ENCODE measurements at places on chromosomes 3 and 15. TPM values are rescaled to one million over a fixed set of nuclear protein-coding genes. Genes with fewer than 3 reads are reported as not detected.

DNA sequence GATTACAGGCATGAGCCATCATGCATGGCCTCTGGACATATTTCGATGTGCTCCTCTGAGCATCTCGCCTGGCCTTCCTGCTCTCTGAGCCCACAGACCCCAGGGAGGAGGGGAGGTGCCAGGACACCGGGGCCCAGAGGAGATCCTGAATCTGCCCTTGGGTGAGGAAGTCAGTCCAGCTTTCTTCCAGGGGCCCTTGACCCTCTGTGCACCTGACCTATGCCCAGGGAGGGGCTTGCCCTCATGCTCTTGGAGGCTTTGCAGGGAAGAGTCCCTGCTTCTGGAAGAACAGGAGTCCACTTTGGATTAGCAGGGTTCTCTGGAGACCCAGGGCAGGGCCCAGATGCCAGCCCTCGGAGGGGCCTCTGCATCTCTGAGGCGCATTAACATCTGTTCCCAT lies 1.4 kb downstream of the ACSBG1 start:
- no peak for DNase-seq

DNA sequence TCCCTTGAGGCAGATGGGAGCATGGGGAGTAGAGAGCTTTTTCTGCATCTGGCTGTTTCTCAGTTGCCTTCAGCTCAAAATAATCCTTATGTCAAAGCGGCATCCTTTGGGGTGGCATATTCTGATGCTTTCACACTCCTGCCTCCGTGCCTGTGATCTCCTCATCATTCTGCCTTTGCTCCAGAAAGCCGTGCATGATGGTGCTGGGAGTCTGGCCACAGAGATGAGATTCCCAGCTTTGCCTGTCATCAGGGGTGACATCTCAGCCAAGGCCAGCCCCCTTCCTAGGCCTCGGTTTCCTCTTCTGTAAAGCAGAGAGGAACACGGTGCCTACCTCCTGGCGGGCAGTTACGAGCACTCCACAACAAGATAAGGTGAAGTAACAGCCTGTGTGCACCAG lies 96.3 kb upstream of the ALDH1A3 start:
- no peak for DNase-seq

GRCh38 chr3:178586076-178586475 lies 49.8 kb downstream of the KCNMB2 start:
- DNase-seq: no peak

GRCh38 chr3:31884251-31884650 lies 96.8 kb downstream of the OSBPL10 start:
- no peak for DNase-seq

DNA sequence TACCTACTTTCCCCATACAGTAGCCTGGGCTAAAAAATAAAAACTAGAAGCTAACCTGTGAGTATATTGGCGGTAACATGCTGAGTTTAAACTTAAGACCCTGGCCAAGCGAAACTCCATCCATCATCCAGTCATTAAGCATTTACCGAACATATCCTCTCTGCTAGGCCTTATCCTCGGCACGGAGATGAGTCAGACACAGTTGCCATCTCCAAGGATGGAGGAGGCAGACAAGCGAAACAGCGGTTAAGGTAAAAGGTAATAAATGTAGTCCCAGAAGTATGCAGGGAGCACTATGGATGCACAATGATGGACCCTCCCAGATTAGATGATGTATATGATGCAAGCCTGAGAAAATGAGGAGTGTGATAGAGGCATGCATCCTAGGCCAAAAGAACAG lies 143.6 kb downstream of the RYR3 start:
- DNase-seq: no peak

GRCh38 chr3:119628390-119628789 lies 30.7 kb downstream of the PLA1A start:
- peak; percentile 61 for DNase-seq

DNA sequence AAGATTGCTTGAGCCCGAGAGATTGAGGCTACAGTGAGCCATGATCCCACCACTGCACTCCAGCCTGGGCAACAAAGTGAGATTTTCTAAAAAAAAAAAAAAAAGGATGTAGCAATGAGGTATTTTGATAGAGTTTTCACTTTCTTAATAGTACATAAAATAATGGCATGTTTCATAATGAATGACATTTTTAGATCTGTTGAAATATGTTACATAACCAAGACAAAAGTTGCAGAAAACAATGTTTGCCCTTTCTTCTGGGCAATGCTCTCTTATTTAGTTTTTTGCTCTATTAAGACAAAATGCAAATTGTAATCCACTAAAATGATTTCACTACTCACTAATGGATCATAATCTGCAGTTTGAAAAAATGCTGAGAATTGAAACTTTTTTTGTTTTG lies 4.4 kb upstream of the MAPK6 start:
- no peak for DNase-seq

DNA sequence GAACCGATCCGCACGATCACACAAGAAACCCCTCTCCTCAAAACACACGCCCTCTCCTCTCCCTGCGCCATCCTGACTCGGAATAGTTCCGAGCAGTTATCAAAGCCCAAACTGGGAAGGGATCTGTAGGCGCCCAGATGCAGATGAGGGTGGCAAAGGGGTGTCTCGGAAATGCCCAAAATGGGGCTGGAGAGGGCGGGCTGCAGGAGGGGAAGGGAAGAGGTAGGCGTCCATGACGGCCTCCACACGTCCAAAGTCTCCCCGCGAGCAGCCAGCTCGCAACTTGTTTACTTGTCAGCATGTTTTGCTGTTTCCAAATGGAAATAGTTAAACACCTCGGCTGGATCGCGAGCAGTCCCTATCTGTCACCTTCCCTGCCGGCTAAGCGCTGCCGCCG lies 1.5 kb downstream of the NTRK3 start:
- DNase-seq: no peak

DNA sequence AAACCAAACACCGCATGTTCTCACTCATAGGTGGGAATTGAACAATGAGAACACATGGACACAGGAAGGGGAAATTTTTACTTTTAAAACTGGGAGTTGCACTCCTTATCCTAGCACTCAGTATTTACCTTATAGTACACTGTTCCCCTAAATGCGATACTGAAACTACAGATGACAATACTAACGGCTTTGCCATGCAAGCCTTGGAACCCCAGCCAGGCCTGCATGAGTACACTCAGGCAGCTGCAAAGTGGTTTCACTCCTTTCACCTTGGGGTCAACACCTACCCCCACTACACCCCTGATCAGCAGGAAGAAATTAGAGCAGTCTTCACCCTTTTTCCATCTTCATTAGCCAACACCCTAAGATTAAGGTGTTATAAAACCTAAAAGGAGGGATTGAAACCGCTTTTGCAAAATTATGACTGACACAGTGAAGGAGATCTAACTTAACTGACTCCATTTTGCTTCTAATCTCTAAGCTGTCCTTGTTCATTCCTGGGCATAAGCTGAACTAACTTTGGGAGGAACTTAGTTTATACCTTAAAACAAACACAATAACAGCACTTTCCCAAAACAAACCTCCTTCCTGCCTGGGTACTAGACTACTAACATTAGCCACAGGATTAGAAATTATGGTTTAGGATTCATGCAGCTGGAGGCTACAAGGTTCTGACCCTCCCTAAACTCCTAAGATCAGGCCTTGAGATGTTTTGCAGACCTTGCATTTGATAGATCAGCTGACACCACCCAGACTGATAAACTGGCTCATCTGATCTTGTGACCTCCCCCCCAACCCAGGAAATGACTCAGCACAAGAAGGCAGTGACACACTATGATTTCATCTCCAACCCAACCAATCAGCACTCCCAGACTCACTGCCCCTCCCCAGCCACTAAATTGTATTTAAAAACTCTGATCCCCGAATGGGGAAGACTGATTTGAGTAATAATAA lies 452.1 kb upstream of the PPP2R3A start:
- DNase-seq: no peak

GRCh38 chr15:51088585-51088984 lies 6.1 kb downstream of the TNFAIP8L3 start:
- no peak for DNase-seq

DNA sequence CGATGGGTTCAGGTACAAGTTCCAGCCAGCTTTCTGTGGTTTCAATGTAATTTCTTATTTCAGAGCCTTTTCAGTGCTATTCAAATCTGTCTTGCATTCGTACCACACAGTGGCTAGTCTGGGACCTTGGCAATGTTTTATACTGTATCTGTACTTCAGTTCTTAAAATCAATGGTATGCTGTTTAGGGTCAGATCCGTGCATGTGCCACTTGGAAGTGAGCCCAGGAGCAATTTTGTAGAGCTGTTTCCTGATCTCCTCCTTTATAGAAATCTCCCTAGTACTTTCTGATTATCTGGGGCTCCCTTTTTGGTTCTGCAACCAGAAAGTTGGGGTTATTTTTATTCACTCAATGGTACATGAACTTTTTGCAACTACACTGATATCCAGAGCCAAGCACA lies 59.5 kb upstream of the NDUFB4 start:
- DNase-seq: no peak

DNA sequence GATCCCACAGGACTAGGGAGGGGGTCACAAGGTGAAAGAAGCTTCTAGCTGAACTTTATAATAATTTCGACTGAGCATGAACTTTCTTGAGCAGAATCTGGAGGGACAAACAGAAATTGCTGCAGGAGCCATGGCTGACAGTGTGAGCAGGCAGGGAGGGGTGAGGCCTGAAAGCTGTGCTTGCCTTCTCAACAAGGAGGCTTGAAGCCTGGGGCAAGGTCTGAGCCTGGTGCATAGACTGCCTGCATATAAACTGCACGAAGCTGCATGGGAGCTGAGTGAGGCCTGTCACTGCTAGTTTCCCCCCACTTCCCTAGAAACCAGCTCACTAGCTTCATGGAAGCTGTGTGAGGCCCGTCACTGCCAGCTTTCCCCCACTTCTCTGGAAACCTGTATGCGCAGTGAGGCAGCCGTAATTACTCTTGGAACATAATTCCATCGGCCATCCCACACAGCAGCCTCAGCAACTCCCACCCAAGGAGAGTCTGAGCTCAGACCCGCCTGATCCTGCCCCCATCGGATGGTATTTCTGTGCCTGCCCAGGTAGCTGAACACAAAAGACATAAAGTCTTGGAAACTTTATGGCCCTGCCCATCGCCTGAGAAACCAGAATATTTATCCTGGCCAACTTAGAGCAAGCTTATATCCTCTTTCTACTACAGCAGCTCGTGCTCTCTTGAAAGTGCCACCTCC lies 136.5 kb downstream of the PLCH1 start:
- no peak for DNase-seq

DNA sequence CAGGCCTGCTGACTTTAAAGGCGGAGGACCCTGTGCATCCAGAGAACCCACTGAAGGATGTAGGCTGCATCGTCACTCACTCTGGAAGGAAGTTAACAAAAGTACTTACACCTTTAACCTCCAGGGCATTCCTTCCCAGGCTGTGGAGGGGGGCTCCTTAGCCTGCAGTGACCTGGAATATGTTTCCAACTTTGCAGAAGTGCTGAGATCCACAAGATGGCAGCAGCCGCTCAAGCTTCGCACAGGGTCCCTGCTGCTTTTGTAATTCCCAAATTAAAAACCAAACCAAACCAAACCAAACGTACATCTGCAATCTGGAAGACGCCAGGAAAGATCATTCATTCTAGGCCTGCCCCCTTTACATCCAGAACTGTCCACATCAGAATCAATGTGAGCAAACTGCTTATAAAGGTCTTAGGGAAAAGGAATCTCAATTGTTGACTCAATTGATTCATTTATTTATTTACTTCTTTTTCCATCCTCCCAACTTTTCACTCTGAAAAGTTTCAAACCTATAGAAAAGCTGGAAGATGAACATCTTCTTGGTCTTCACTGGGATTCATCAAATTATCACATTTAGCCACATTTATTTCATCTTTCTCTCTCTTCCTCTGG lies 70.5 kb upstream of the KLHL25 start:
- DNase-seq: no peak

- no peak for DNase-seq
Observed at GRCh38 chr3:31294430-31295149, 238.1 kb upstream of the STT3B start.

DNA sequence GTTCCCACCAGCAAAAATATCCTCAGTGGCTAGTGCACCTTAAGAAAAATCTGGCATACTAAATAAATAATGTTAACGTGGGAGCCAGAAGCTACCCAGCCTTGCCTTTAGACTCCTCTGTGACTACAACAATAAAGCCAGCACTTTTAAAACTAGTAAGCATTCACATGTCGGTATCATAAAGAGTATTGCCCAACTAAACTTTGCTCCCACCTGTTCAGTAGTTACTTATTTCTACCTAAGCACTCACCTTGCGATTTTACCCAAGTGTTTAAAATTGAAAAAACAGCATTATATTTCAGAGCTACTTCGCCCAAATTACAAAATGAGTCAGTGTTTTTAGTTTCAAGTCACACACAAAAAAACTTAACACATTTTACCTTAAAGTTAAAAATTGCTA lies 12.8 kb downstream of the ALDH1L1 start:
- no peak for DNase-seq

DNA sequence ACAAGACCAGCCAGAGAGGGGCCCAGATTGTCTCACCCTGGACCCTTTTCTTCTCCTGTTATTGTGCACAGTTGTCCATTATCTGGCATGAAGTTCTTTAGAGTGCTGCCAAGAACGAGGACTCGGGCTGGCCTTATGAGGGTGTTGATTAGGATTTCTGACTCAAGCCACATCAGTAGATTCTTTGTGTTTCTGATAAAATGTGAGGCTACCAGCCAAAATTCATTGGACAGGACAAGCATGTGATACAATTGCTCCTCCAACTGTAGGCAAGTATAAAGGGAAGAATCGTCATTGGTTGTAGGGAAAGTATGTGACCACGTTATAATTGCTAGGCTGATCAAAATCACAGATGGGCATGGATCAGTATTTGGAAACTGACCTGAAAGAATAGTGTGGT lies 99.2 kb upstream of the TMC3 start:
- DNase-seq: no peak

- DNase-seq: no peak
Observed at GRCh38 chr15:73704869-73705645, 20.9 kb downstream of the CD276 start.

GRCh38 chr3:157282261-157283191 lies 122.6 kb upstream of the CCNL1 start:
- DNase-seq: no peak

GRCh38 chr15:73905225-73905827 lies 20.9 kb upstream of the LOXL1 start:
- no peak for DNase-seq

- no peak for DNase-seq
Observed at GRCh38 chr3:189995129-189995528, 125.6 kb downstream of the P3H2 start.

GRCh38 chr3:54374214-54374852 lies 252.0 kb downstream of the CACNA2D3 start:
- DNase-seq: no peak

GRCh38 chr15:29917600-29918597 lies 95.6 kb upstream of the TJP1 start:
- DNase-seq: no peak

The SLC28A2 gene
- total RNA-seq: not detected

The GP9 gene
- not detected for total RNA-seq

The RTP1 gene
- total RNA-seq: not detected

The PLCH1 gene
- not detected for total RNA-seq

The ROPN1 gene
- not detected for total RNA-seq

The RHCG gene
- 0.43 TPM for total RNA-seq

The FEZF2 gene
- not detected for total RNA-seq

The KLHL6 gene
- total RNA-seq: 1.5 TPM

The LRTM1 gene
- total RNA-seq: not detected

The SLC2A2 gene
- total RNA-seq: not detected

Data from ascending aorta (tissue), 2 donors.